GM10248 (cell line): ENCODE measurements at places on chromosomes 12 and 14.

DNA sequence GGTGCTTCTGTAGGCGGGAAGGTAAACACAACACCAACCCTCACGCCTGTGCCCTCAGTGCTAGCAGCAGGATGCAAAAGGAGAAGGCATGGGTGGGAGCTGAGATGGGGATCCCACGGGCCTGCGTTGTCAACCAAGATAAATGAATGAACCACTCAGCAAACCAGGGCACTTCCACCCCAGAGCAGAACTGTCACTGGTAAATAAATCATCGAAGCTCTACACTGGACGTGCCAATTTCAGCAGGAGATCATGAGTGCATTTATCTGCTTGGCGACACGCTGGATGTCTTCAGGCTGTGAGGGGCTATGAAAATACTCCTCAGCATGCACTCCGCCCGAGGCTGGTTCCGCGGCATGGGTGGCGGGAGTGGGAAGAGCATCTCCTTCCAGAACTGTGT, 33.2 kb downstream of the HSPB8 start:
- no peak for DNase-seq

DNA sequence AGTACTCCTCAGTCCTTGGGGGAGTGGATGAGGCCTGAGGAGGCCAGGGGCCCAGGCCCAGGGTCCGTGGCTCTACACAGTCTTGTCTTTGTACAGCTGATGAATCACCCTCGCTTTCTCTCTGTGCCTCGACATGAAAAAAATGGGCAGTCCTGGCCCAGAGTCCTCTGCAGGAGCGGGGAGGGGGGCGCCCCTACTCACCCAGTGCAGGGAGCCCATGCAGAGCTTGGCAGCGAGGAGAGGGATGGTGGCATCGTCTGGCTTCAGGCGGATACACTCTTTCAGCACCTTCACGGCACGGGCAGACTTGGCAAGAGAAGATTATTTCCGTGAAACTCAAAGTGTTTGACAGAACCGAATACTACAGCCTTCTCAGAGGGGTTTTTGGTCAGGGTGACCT, 159.3 kb downstream of the TTC7B start:
- DNase-seq = no peak

GRCh38 chr14:94173471-94173884, 644 bp upstream of the PPP4R4 start:
- DNase-seq = peak; percentile 10

- DNase-seq = no peak
Observed at GRCh38 chr14:94473666-94474410, 2.2 kb downstream of the SERPINA9 start.

DNA sequence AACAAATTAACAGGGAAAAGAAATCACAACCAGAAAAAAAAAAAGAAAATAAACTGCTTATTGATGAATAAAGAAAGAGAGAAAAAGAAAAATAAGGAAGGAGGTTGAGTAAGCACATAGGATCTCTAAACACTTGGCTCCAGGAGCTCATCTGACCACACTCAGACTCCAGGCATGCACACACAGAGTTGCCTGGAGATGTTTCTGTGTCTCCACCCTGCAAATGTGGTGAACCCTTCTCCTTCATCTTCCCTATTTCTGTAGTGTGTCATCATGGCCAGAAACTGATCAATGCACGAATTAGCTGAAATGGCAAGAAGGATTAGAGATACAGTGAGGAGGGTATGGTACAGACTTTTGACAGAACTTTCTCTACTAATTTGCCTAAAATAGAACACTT, 20.2 kb downstream of the OR4N2 start:
- no peak for DNase-seq

- no peak for DNase-seq
Observed at GRCh38 chr14:102654298-102654697, 61.8 kb downstream of the RCOR1 start.

- DNase-seq = no peak
Observed at GRCh38 chr14:23248601-23249000, 10.9 kb downstream of the RNF212B start.

- DNase-seq = peak; percentile 58
Observed at GRCh38 chr12:125683748-125684381, 618.6 kb downstream of the AACS start.

GRCh38 chr12:107372229-107372658, 278.9 kb upstream of the CRY1 start:
- DNase-seq = no peak

- no peak for DNase-seq
Observed at GRCh38 chr12:89247541-89247942, 104.8 kb downstream of the DUSP6 start.

DNA sequence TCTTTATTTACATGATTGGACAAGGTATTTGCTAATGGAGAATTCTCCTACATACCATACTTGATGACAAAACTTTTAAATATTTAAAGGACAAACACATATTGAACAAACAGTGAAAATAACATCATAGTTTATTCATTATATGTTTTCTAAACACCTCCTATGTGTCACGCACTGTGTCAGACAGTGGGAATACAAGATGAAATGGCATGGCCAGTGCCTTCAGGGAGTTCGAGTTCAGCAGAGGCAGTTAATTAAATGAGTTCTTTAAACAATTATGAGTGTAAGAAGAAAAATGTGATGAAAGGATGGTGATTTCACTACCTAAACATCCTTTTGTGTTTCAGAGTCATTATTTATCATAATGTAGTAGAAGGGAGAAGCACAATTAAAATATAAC, 159.8 kb downstream of the KCNH5 start:
- DNase-seq = no peak

- no peak for DNase-seq
Observed at GRCh38 chr12:76929499-76929898, 50.7 kb upstream of the CSRP2 start.

DNA sequence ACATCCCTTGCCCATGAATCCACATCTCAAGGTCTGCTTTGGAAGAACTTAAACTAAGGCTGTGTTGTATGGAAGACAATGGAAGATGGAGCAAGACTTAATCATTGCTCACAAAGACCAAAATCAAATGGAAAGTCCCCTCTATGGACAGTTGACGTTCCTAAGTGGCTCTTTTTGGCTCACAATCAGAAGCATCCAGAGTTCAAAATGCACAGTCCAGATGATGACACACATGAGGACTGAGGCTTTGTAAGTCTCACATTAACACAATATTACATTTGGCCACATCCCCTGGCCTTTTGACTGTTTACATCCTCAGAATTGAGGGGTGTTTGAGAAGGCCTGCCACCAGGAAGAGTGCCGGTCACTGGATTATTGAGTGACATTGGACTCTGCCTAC, 122.3 kb upstream of the CPM start:
- DNase-seq = no peak

- DNase-seq = no peak
Observed at GRCh38 chr14:68651652-68652432, 141.0 kb downstream of the ZFP36L1 start.

- no peak for DNase-seq
Observed at GRCh38 chr14:68981539-68981976, 2.5 kb upstream of the ACTN1 start.
